Mesothelial cell of epicardium (in vitro differentiated cells): ENCODE measurements at places on chromosomes 1 and 21. TPM values are rescaled to one million over a fixed set of nuclear protein-coding genes. Genes with fewer than 3 reads are reported as not detected.

The ST6GALNAC3 gene
- total RNA-seq: 62.3 to 64.8 TPM (median 64.6 TPM) in 3 replicates

The RGS7 gene
- 1.6 to 2.4 TPM (median 1.9 TPM) in 3 replicates for total RNA-seq

The SLAMF6 gene
- not detected in 3 replicates for total RNA-seq

The FALEC gene
- 1.2 to 1.9 TPM (median 1.7 TPM) in 3 replicates for total RNA-seq

The GRHL3 gene
- 17.1 to 19.1 TPM (median 17.9 TPM) in 3 replicates for total RNA-seq

The SLAMF1 gene
- total RNA-seq: not detected in 3 replicates

The GCSAML gene
- not detected in 3 replicates for total RNA-seq

The GPR37L1 gene
- total RNA-seq: 0.07 to 0.11 TPM (median 0.09 TPM) in 3 replicates

The GPR161 gene
- total RNA-seq: 34.6 to 36.4 TPM (median 35.1 TPM) in 3 replicates

The CDC42BPA gene
- total RNA-seq: 36.8 to 44.4 TPM (median 43.2 TPM) in 3 replicates

The NHLH1 gene
- 0.27 to 0.38 TPM (median 0.32 TPM) in 3 replicates for total RNA-seq

The HPCAL4 gene
- 0.54 to 0.69 TPM (median 0.60 TPM) in 3 replicates for total RNA-seq

The RNF223 gene
- total RNA-seq: 0.27 to 0.57 TPM (median 0.40 TPM) in 3 replicates

The FBXO2 gene
- 2.6 to 3.3 TPM (median 3.1 TPM) in 3 replicates for total RNA-seq

DNA sequence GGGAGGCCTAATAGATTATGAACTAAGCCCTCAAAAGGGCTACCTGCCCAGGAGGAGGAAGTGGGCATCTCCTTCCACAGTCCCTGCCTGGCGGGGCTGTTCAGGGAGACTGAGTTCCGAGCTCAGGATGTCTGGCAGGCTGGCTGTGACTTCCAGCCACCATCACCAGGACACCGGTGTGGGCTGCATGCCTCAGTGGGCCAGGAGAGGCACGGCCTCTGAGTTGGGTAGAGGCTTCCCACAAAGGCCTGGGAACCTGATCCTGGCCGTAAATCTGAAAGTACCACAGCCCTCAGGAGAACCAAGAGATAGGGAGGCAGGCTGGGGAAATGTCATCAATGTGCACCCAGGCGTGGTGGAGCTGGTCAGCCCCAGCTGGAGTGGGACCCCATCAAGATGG, 29.1 kb downstream of the NTPCR start:
- no peak for DNase-seq

DNA sequence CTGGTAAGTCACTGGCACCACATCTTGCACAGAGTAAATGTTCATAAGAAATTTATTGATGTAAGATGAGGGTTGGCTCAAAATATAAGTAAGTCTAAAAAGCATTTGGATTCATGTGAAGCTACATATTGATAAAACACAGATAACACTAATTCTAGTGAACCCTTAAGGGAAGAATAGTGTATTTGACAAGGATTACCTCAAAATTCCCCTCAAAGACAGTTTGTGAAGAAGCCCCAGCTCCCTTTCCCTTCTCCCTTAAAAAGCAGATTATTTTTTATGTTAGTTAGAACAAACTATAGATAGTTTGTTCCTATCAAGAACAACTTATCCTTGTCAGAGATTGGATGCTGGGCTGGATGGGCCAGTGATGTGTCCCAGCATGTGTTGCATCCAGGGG, 10.7 kb downstream of the FGGY start:
- DNase-seq: no peak

DNA sequence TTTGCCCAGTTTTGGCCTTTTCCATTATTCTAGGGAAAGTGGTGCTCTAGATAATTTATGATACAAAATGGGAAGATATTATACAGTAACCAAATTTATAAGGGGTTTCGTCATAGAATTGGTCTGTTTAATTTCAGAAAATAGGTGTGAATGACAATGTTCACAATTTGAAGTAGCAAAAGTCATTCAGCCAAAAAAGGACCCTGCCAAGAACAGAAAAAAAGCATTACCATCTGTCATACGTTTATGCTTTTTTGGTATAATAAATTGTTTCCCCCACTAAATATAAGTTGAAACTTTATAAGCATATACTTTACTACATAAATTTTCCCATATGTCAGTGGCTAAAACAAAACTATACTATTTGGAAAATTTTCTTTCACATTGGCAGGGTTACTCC, 4.5 kb upstream of the SPAG17 start:
- DNase-seq: no peak

DNA sequence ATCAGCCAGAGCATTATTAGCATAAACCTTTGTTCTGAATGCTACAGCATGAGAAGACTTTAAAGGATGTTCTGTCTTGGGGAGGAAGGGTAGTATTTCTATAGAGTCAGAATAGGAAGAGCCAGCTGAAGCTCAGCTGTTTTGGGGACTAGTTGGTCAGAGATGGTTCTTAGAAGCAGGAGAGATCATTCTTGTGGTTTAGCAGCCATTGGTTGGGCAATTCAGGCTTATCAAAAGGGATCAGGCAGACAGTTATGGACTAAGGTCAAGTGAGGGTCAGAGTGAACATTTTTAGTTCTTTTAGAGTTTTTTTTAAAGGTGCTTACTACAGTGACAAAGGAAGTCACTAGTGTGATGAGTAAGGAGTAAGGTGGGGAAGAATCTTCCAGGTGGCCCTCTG, 245.5 kb downstream of the RPS6KC1 start:
- DNase-seq: no peak

GRCh38 chr1:35451125-35451528, 106.1 kb downstream of the KIAA0319L start:
- peak; percentile 42 for DNase-seq

- DNase-seq: no peak
Measured at GRCh38 chr1:47317841-47318240, 3.9 kb upstream of the STIL start.

DNA sequence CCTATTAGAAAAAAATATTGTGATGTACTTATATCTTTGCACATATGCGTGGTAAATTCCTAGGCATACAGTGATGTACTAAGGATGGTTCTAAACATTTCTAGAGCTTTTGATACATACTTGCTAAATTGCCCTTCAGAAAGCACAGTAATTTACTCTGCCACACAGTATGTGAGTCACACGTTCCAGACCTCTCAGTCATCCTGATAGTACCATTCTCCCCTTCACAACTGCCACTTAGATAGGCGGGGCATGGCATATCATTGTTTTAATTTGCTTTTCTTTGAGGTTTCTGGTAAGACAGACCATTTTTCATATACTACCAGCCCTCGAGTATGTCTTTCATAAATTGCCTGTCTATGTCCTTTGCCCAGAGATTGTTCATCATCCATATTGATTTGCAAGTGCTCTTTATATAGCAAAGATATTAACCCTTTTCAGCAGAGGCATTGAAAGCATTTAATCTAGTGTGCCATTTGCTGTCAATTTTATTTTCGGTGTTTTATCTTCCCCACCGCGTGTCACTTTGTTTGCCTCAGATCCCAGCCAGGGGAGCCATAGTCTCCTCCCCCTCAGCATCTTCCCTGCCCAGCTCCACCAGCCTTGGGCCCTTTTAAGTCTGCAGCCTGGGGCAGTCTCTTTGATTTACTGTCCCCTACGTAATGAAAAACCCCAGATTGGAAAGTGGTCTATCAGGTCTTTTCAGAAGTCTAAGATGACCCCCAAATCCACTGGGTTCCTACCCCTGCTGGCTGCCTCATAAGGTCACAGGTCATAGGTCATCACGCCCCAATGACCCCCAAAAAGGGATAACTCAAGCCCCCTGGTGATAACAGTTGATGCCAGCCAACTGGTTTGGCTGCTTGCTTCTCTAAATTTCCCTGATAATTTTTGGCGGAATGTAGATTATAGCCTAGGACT, 11.8 kb upstream of the PAX7 start:
- DNase-seq: no peak

DNA sequence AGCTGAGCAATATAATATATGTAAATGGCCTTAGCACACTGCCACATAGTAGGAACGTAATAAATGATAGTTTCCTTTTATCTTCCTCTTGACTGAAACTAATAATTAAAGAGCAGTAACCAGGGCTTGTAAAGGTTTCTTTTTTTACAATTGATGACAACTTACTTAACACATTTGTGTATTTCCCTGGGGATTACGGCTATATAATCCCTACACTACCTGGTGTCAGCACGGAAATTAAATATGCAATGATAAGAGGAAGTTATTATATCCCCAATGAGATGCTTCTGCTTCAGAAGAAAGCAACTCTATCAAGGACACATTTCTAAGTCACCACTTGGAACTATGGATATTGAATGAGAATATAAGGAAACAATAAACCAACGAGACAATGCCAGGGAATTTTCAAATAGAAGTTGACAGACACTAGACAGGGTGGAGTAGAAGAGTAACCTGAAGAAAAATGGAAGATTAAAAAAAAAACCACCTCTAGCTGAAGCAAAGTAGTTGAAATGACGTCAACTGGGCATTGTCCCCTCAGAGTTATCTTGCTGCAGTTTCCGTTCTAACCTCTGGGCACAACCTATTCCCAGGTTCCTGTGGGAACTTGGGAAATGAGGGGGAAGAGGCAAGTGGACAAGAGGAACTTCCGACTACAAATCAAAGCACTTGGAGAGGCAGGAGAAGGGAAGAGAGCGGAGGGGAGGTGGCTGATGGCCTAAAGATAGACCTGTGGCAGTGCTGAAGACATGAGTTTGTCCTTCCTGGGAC, 66.5 kb downstream of the PLPP3 start:
- DNase-seq: no peak

- DNase-seq: no peak
Measured at GRCh38 chr21:14591377-14591776, 45.3 kb upstream of the SAMSN1 start.

GRCh38 chr21:14763695-14764064, 217.6 kb upstream of the SAMSN1 start:
- DNase-seq: no peak

- no peak for DNase-seq
Measured at GRCh38 chr21:39681845-39682244, 63.1 kb upstream of the IGSF5 start.

DNA sequence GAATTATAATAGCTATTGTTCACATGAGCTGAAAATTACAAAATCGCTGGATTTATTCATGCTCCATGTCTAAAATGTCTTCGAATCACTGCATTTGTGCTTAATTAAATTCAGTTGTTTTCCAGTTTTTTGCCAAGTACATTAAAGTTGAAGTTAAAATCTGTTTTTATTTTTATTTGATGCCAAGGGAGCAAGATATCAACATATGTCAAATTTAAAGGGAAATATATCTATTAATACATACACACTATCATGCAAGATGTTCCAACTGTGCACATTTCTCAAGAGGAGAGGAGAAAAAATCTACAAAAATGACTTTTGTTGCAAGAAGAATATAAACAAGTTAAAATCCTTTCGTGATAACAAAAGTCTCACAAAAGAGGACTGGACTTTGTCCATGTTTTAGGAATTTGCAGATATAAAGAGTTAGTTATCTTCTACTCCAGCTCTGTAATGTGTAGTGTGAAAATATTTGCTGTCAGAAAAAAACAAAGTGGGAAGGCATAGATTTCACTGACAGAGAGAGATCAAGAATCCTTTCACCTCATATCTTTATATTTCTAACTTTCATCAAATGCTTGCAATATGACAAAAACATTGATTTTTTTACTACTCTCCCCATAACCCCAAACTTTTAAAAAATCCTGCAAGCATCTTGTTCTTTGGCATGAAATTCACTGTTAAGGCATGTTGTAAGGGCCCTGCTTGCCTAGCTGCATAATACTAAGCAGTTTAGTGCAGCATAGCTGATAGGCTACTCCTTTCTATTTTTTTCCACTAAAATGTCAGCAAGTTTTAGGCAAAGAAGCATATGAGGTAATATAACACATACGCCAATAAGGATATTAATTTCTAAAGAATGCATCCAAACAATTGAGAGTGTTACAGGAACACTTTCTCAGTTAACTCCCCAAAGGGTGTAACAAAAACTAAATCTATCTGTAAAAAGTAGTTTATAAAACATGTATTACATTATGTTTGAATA, 340.2 kb upstream of the ADAMTS5 start:
- DNase-seq: no peak

DNA sequence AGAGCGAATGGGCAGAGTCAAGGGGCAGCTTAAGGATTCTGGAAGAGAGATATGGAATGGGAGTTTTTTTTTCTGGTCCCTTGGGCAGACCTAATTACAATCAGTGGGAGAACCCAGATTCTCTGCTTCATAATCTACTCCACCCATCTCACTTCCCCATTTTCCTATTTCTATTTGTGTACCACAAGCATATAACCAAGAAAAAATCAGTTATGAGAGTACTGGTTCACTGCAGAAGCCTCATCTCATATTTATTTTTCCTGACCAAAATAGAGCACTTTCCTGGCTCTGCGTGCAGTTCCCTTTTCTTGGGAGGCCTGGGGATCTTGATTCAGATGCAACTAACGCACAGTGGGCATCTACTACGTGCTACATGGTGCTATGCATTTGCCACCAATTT, 82.2 kb upstream of the SLFNL1 start:
- DNase-seq: no peak

GRCh38 chr21:45930792-45931191, 50.8 kb upstream of the COL6A1 start:
- DNase-seq: no peak

DNA sequence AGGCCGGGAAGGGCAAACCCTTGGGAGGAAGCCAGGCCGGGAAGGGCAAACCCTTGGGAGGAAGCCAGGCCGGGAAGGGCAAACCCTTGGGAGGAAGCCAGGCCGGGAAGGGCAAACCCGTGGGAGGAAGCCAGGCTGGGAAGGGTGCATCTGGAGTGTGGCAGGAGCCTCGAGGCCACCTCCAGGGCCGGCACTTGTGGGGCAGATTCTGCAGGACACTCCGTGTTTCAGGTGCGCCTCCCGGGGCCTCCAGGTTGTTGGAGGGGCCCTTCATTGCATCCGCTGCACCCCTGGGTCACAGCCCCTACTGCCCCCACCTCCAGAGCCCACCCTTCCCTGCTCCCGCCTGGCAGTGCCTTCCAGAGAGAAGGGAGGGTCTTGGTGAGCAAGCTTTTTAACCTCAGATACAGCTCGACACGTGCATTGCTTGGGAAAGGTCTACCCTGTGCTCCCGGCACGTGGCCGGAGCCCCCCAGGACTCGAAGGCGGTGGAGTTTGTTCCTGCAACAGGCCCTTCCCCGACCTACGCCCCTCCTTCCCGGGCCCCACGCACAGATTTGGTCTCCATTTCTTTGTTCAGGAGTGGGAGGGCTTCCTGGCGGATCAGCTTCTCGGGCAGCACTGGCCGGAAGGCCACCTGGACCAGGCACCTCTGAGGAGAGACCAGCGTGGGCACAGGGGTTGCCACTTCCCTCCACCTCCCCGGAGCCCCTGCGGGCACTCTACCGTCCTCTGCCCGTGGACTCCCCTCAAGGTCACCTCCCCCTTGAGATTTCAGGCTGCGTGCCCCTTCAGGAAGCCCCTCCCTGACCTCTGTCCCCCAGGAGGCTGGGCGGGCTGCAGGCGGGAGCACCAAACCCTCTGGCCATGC, 9.4 kb upstream of the TMEM52 start:
- no peak for DNase-seq

GRCh38 chr1:67759692-67760029, 73.6 kb downstream of the GNG12 start:
- no peak for DNase-seq

GRCh38 chr1:162854245-162854882, 6.6 kb downstream of the CCDC190 start:
- peak; percentile 57 for DNase-seq

GRCh38 chr1:51281807-51282206, 45.7 kb downstream of the RNF11 start:
- DNase-seq: no peak

GRCh38 chr1:212514056-212514614, 81.4 kb downstream of the NENF start:
- DNase-seq: no peak

GRCh38 chr21:20106368-20106767, 891.8 kb upstream of the NCAM2 start:
- no peak for DNase-seq
